DND-41 (cell line): ENCODE measurements at places on chromosomes 5 and 9.
A peak's percentile ranks its signal among the peaks of the same experiment; 100 is the strongest.

DNA sequence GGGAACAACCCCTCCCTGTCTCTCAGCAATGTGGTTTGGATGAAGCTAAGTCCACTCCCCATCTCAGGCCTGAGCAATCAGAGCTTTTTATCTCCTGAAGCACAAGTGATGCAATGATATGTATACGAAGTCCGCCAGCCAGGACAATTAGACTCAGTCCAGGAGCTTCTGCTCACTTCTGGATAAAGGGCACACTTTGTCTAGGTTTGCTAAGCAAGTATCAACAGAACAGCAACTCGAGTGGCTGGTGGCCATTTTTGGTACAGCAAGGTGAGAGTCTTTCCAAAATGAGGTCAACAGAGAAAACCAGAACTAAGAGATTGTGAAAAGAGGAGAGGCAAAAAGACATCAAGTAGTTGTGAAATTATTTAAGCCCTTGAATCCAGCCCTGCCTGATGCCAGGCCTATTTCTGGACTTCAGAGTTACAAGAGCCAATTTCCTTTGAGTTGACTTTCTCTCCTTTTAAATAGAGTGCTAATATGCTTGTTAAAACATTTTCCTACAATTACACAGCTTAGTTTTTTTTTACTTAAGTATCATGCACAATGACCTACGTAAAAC, 8.2 kb downstream of the NDUFA8 start:
- H3K4me3 ChIP-seq, result no peak overlapping the region
- H3K4me1 ChIP-seq, result no peaks in the 10 kb centered on the region; the same call in 1 of the 2 replicates
- peaks cover 25% of the 10 kb centered on the region; the same call in 1 of the 2 replicates for H3K36me3 ChIP-seq
- no peak for DNase-seq
- H3K27me3 ChIP-seq, result no peaks in the 10 kb centered on the region

DNA sequence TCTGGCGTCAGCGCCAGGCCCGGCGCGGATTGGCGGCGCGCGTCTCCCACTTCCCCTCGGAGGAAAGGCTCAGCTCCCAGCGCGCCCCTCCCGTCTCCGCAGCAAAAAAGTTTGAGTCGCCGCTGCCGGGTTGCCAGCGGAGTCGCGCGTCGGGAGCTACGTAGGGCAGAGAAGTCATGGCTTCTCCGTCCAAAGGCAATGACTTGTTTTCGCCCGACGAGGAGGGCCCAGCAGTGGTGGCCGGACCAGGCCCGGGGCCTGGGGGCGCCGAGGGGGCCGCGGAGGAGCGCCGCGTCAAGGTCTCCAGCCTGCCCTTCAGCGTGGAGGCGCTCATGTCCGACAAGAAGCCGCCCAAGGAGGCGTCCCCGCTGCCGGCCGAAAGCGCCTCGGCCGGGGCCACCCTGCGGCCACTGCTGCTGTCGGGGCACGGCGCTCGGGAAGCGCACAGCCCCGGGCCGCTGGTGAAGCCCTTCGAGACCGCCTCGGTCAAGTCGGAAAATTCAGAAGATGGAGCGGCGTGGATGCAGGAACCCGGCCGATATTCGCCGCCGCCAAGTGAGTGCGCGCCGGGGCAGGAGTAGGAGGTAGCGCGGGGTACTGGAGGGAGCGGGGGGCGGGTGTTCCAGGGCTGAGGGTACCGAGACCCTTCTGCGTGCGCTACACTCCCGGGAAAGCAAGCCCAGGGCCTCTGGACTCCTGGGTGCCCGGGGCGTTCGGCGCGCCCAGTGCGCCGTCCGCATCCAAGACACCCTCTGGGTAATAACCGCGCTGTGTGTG, at the start of gene MSX2:
MSX2 (plus strand) TSS at position 99 of the 777 bp plus-strand sequence; CDS start at position 177, 78 bp downstream.
- H3K27me3 ChIP-seq, result no peaks in the 10 kb centered on the region
- H3K4me3 ChIP-seq, result no peak within 1 kb of the TSS
- H3K4me1 ChIP-seq, result no peaks in the 10 kb centered on the region
- H3K27ac ChIP-seq, result no peak within 1 kb of the TSS

GRCh38 chr5:149323210-149323609, 22.1 kb upstream of the GRPEL2 start:
- H3K4me1 ChIP-seq, result no peaks in the 10 kb centered on the region
- no peaks in the 10 kb centered on the region for H3K36me3 ChIP-seq
- H3K27me3 ChIP-seq, result no peaks in the 10 kb centered on the region
- no peak overlapping the region for H3K27ac ChIP-seq
- no peak overlapping the region for H3K4me3 ChIP-seq

DNA sequence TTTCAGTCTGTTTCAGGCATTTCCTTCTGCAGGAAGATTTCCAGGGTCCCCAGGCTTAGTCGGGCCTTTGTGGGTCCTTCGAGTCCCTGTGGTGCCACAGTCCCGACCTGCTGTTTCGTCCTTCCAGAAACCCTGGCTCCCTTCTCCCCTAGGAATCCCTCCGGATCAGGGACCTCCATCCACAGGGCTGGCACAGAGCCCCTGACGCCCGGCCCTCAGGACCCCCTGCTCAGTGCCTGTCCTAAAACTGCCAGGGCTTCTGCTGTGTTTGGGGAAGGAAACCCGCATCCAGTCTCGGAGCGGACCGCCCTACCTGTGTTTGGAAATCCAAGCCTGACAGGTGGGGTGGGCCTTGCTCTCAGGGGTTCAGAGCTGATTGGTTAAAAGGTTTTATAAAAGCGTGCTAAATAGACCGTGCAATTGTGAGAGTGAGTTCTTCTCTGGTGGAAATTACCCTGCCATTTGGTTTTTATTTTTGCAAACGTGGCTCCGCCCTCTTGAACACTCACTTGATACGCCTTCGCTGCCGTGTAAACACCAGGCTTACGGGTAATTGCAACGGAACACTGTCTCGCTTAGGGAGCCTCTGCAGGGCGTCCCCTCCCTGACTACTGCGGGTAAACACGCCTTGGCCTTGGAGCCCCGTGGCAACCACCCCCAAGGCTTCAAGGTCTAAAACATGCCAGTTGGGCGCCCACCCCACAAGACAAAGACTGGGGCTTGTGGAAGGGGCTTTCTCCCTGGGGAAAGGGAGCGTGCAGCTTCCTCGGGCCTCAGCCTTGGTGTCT, 121.2 kb downstream of the PHF2 start:
- no peaks in the 10 kb centered on the region for H3K36me3 ChIP-seq
- H3K27me3 ChIP-seq, result no peaks in the 10 kb centered on the region
- H3K4me1 ChIP-seq, result no peaks in the 10 kb centered on the region

DNA sequence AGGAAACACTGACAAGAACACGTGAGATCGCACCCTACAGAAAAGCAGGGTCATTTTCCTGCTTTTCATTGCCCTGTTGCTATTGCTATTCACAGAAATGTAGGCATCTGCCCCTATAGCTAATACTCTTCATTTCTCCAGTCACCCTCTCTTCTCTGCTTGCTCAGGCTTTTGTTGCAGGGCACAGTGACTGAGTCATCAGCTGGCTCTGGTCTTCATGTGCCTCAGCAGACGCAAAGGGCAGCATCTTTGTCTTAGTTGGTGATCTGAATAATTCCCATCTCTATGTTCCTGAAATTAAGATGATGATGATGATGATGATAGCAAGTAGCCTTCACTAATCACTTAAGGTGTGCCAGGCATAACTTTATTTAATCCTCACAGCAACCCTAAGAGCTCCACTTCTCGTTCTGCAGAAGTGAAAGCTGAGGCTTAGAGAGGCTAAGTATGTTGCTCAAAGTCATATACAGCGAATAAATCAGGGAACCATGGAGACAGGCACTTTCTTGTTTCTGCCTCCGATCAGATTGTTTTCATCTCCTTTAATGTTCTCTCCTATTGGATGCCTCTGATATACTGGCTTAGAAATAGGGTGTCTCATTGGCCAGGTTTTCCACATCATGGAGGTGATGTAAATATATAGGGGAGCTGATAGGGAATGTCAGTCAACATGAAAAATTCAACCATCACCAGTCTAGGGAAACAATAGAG, 133.0 kb upstream of the STK32A start:
- DNase-seq, result no peak
- H3K36me3 ChIP-seq, result no peaks in the 10 kb centered on the region
- H3K27ac ChIP-seq, result no peak overlapping the region
- H3K4me1 ChIP-seq, result no peaks in the 10 kb centered on the region
- H3K4me3 ChIP-seq, result no peak overlapping the region
- no peaks in the 10 kb centered on the region for H3K27me3 ChIP-seq

- H3K27me3 ChIP-seq, result peaks cover 6% of the 10 kb centered on the region
- DNase-seq, result no peak
- H3K27ac ChIP-seq, result no peak overlapping the region
- H3K4me1 ChIP-seq, result no peaks in the 10 kb centered on the region
Observed at GRCh38 chr9:121260457-121261106, 7.4 kb upstream of the GSN start.

GRCh38 chr9:102975251-102975650, 19.9 kb upstream of the CYLC2 start:
- H3K4me3 ChIP-seq, result no peak overlapping the region
- no peak overlapping the region for H3K27ac ChIP-seq
- no peak for DNase-seq
- no peaks in the 10 kb centered on the region for H3K36me3 ChIP-seq
- no peaks in the 10 kb centered on the region for H3K4me1 ChIP-seq

GRCh38 chr5:113253037-113253436, 181.8 kb downstream of the TSSK1B start:
- H3K4me1 ChIP-seq, result no peaks in the 10 kb centered on the region
- H3K4me3 ChIP-seq, result no peak overlapping the region
- H3K27me3 ChIP-seq, result no peaks in the 10 kb centered on the region
- no peak for DNase-seq
- no peak overlapping the region for H3K27ac ChIP-seq

- H3K36me3 ChIP-seq, result no peaks in the 10 kb centered on the region
- H3K4me3 ChIP-seq, result no peak overlapping the region
- DNase-seq, result no peak
- peaks cover 4% of the 10 kb centered on the region for H3K27me3 ChIP-seq
Observed at GRCh38 chr9:104905931-104906330, 22.0 kb downstream of the ABCA1 start.

GRCh38 chr5:168659286-168659847, 80.2 kb upstream of the PANK3 start:
- no peaks in the 10 kb centered on the region for H3K36me3 ChIP-seq
- DNase-seq, result no peak
- H3K4me3 ChIP-seq, result no peak overlapping the region
- H3K27me3 ChIP-seq, result peaks cover 6% of the 10 kb centered on the region
- H3K27ac ChIP-seq, result no peak overlapping the region
- no peaks in the 10 kb centered on the region for H3K4me1 ChIP-seq

DNA sequence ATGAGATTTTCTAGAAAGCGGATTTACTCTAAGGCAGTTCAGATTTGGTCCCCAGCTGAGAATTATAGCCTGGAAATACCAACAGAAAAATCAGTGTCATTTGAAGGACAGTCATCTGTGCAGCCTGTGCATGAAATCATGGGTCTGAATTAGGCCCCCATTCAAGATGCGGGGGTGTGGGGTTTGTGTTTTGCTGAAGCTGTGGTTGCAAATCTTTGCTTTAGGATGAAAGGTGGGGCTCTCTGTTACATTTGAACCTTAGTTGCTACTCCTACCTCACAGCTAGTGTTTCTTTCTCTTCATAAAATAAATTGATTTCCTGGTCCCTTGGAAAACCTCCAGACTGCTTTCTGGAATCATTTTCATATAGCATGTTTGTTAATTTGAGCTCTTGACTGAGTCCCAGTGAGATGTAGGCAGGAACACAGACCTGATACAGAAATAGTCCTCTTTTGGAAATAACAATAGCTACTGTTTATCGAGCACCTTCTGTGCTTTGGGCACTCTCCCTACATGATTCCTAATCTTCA, 4.8 kb upstream of the ABL1 start:
- DNase-seq, result no peak
- H3K27me3 ChIP-seq, result no peaks in the 10 kb centered on the region
- peaks cover 11% of the 10 kb centered on the region for H3K4me1 ChIP-seq

- H3K27me3 ChIP-seq, result no peaks in the 10 kb centered on the region
- no peaks in the 10 kb centered on the region; the same call in 1 of the 2 replicates for H3K36me3 ChIP-seq
- no peak for DNase-seq
- peak overlapping the region; percentile 49; the same call in 1 of the 2 replicates for H3K27ac ChIP-seq
- peaks cover 26% of the 10 kb centered on the region for H3K4me1 ChIP-seq
Observed at GRCh38 chr9:86945728-86946200, 1.5 kb downstream of the GAS1 start.

- no peaks in the 10 kb centered on the region for H3K4me1 ChIP-seq
- H3K27me3 ChIP-seq, result peaks cover 20% of the 10 kb centered on the region
- DNase-seq, result no peak
- no peaks in the 10 kb centered on the region for H3K36me3 ChIP-seq
Observed at GRCh38 chr9:959914-960313, 16.5 kb upstream of the DMRT3 start.

GRCh38 chr5:16557477-16557876, 59.3 kb downstream of the RETREG1 start:
- no peaks in the 10 kb centered on the region for H3K36me3 ChIP-seq
- no peak for DNase-seq
- no peaks in the 10 kb centered on the region for H3K4me1 ChIP-seq

GRCh38 chr9:83070261-83070660, 7.3 kb upstream of the RASEF start:
- no peak overlapping the region for H3K4me3 ChIP-seq
- no peaks in the 10 kb centered on the region for H3K36me3 ChIP-seq
- no peak overlapping the region for H3K27ac ChIP-seq
- no peaks in the 10 kb centered on the region for H3K27me3 ChIP-seq
- H3K4me1 ChIP-seq, result no peaks in the 10 kb centered on the region

- no peaks in the 10 kb centered on the region for H3K27me3 ChIP-seq
- H3K27ac ChIP-seq, result no peak overlapping the region
- H3K36me3 ChIP-seq, result no peaks in the 10 kb centered on the region
- no peak overlapping the region for H3K4me3 ChIP-seq
Observed at GRCh38 chr9:118962426-118962825, 406.8 kb downstream of the BRINP1 start.

DNA sequence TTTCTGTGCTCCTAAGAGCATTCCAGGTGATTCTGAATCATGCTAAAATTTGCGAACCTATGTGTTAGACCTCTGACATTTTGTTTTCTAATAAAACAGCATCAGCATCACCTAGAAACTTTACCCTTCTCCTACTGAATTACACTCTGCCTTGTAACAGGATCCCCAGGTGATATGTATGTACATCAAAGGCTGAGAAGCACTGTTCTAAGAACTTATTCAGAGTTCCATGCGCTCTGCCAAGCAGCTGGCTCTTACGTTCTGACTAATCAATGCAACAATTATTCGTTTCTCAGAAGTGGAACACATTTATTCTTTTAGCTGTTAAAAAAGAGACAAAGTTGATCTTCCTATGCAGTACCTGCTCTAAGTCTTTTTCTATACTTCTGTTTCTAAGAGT, 228.6 kb downstream of the SLF1 start:
- no peaks in the 10 kb centered on the region for H3K36me3 ChIP-seq
- no peak overlapping the region for H3K27ac ChIP-seq
- no peak overlapping the region for H3K4me3 ChIP-seq
- DNase-seq, result no peak
- no peaks in the 10 kb centered on the region for H3K27me3 ChIP-seq

GRCh38 chr5:128284236-128284635, 200.7 kb downstream of the SLC12A2 start:
- H3K27ac ChIP-seq, result no peak overlapping the region
- no peaks in the 10 kb centered on the region for H3K4me1 ChIP-seq
- no peak overlapping the region for H3K4me3 ChIP-seq
- H3K27me3 ChIP-seq, result no peaks in the 10 kb centered on the region
- no peak for DNase-seq

GRCh38 chr9:21591221-21592062, 109.3 kb upstream of the IFNE start:
- no peak overlapping the region for H3K27ac ChIP-seq
- H3K4me3 ChIP-seq, result no peak overlapping the region
- H3K36me3 ChIP-seq, result no peaks in the 10 kb centered on the region
- peaks cover 7% of the 10 kb centered on the region for H3K27me3 ChIP-seq

GRCh38 chr5:115452536-115453235, 91.9 kb downstream of the FEM1C start:
- H3K27me3 ChIP-seq, result no peaks in the 10 kb centered on the region
- H3K4me3 ChIP-seq, result no peak overlapping the region
